ENCODE measurements at places on chromosomes 13 and 19.
A peak's percentile ranks its signal among the peaks of the same experiment; 100 is the strongest.

DNA sequence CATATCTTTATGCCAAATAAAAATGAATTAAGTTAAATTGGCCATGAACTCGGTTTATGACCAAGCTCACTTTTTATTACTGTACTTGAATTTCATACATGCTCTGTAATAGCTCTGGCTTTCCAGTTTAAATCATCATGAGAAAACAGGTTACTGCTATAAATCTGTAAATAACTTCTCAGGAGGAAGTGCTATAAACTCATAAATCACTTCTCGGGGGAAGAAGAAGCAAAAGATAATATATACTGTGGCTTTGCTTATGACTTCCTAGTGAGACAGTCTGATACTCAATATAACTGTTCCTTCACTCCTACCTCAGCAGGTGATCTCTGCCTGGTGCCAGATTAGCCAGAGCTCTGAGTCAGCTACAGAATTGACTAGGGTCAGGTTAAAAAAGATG lies 12.5 kb downstream of the SUPT20H start:
- no peak for DNase-seq

GRCh38 chr13:32454886-32455593 lies 27.1 kb upstream of the N4BP2L1 start:
- DNase-seq = no peak

- DNase-seq = no peak
These were observed 25.2 kb downstream of the BRD4 start for GRCh38 chr19:15307169-15307568.

DNA sequence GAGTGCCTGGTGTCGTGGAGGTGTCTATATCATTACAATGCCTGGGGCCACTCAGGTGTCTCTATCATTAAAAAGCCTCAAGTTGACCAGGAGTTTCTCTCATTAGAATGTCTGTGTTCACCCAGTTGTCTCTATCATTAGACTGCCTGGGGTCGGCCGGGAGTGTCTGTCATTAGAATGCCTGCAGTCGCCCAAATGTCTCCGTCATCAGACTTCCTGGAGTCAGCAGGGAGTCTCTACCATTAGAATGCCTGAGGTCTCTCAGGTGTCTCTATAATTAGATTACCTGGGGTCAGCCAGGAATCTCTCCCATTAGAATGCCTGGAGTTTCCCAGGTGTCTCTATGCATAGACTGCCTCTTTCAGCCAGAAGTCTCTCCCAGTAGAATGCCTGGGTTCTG lies 1477.6 kb downstream of the UQCRFS1 start:
- DNase-seq = no peak

- DNase-seq = no peak
These were observed 711.6 kb upstream of the SLITRK6 start for GRCh38 chr13:86510792-86511191.

DNA sequence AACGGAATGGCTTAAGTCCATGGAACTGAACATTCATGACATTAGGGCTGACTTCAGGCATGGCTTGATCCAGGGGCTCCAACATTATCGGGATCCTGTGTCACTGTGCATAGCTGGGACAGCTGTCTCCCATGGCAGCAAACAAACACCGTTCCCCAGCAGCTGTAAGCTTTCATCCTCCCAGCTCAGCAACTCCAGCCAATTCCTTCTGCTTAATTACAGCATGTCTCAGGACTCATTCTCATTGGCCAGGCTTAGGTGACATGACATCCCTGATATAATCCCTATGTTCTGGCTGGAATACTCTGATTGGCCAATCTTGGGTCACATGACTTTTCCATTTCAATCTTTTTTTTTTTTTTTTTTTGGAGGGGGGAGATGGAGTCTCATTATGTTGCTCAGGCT lies 10.9 kb upstream of the TLE5 start:
- peak; percentile 52 for DNase-seq

DNA sequence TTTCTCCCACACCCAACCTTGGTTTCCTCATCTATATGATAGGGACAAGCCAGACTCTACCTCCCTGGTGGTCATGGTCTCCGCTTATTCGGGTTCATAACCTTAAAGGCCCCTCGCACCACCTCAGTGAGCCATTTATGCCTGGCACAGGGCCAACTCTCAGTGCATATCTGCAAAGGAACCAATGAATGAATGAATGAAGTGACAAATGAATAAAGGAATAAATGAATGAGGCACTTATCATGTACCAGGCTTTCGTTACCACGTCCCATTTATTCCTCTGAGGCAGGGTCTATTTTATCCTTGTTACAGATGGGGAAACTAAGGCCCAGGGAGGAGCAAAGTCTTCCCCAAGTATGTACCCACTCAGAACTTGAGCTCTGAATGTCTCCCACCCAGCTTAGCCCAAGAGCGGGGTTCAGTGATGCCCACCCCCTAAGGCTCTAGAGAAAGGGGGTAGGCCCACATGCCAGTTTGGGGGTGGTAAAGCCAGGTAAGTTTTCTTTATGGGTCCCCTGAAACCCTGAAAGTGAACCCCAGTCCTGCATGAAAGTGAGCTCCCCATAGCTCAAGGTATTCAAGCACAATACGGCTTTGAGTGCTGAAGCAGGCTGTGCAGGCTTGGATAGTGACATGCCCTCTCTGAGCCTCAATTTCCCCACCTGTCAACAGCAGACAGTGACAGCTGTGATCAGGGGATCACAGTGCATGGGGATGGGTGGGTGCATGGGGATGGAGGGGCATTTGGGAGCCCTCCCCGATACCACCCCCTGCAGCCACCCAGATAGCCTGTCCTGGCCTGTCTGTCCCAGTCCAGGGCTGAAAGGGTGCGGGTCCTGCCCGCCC lies 490 bp upstream of the SLC5A5 start:
- no peak for DNase-seq

DNA sequence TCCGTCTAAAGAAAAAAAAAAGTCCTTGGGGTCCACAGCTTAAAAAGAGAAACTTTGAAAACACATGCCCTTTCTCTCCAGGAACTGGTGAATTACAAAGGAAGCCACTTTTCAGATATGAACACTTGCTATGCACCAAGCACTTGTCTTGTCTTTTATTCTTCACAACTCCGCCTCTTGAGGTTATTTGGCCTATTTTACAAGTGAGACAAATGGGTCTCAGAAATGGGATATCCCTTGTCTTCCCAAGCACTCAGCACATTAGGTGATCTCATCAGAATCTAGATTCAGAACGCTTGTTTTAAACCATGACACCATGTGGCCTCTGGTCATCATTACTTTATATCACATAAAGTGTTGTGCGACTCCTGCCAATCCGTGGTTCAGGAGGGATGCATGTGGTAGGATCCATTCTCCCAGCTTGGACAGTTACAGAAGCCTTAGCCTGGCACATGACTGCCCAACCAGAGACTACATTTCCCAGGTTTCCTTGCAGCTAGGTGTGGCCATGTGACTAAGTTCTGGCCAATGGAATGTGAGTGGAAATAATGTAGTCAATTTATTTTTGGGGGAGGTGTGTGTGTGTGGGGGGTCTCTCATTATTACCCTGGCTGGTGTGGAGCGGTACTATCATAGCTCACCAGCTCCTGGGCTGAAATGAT lies 13.9 kb downstream of the TSKS start:
- peak; percentile 19 for DNase-seq

- DNase-seq = no peak
These were observed 12.4 kb downstream of the ZNF780A start for GRCh38 chr19:40078377-40078776.

GRCh38 chr13:77810430-77810829 lies 108.2 kb downstream of the EDNRB start:
- no peak for DNase-seq

- no peak for DNase-seq
These were observed 6.8 kb upstream of the ZNF283 start for GRCh38 chr19:43820098-43820883.

- DNase-seq = no peak
These were observed 5.6 kb upstream of the ZNF607 start for GRCh38 chr19:37725181-37725580.

- DNase-seq = no peak
These were observed 8.9 kb downstream of the PIAS4 start for GRCh38 chr19:4016486-4016885.

DNA sequence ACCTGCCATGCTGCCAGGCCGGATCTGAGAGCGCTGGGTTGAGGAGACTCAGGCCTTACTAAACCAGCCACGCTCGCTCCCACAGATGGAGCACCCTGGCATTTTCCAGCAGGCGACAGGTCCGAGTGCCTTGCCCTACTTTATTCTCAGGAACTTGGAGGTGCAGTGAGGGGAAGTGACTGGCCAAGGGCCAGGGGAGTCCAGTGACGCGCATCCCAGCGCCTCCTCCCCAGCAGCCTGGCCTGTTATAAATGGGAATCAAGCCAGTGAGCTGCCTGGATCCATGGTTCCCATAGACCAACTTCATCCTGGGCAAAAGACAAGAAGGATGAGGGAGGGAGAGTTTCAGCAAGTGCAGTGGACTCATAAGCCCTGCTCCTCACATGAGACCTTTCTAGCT lies 35.5 kb downstream of the TMED1 start:
- no peak for DNase-seq

GRCh38 chr19:44346556-44346955 lies 9.9 kb downstream of the ZNF112 start:
- DNase-seq = no peak

GRCh38 chr13:60753641-60754040 lies 356.6 kb downstream of the TDRD3 start:
- DNase-seq = no peak

DNA sequence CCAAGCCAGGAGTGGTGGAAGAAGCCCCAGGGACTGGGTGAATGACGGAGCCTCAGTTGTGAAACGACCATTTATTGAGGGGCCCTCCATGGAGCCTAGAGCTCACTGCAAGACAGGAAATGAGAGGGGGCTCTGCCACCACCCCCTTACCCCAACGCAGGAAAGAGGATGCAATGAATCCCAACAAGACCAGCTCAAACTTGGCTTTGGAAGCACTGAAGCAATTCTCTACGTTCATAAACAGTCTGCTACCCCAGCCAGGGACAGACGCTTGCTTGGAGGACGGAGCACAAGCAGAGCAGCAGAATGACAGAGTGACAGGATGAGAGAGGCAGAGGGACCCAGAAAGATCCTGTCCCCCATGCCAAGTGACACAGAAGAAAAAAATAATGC lies 1.0 kb downstream of the PRKACA start:
- DNase-seq = no peak

DNA sequence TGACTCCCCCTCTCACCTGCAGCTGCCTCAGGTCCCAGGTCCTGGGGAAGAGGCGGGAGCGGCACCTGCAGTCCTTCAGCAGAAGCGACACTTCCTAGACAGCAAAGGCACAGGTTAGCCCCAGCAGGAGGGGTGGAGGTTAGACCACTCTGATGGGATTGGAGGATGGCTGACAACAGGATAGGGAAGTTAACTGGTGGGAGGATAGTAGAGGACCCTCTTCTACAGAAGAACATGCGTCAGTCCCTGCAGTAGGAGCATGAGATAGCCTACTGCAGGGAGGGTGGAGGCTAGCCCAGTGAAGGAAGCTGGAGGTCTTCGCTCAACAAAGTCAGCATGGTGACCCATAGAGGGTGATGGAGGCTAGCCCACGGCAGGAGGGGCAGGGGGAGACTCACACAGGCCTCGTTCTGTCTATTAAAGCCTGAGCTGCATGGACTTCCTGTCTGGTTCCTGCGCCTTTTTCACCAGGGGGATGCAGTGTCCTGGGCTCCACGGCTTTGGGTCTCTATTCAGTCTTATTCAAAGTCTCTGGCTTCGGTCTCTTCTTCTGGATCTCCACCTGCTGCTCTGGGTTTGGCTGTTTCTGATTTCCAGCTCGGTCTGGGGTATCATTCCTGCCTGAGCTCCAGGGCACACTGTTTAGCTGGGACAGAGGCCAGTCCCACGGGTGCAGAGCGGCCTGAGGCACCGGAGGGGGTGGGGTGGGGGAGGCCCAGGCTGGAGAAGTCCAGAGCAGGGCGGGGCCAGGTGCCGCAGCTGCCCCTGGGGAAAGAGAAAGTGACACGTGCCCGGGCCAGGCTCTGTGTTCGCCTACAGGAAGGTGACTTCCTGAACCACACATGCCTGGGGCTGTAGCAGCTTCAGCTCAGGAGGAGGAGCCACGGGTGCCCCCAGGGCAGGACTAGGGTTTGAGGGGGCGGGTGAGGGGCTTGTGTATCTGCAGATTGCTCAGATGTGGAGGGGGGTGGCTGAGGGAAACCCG lies 7.3 kb downstream of the IFNL3 start:
- DNase-seq = peak; percentile 82

DNA sequence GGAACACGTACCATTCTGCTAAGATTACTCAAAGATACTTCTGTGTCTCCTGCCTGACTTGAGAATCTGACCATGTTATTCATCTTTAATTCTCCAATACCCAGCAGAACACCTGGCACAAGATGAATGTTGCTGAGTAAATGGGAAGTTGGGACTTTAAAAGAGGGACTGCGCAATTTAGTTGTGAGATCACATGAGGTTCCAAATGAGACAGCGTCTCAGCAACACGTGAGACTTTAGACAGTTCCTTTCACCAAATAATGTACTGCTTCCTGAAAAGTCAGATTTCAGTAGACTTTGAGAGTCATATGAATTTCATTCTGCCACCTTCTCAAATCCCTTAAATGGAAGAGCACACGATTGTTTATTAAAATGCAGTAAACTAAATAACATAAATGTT lies 36.7 kb downstream of the DOCK9 start:
- no peak for DNase-seq

DNA sequence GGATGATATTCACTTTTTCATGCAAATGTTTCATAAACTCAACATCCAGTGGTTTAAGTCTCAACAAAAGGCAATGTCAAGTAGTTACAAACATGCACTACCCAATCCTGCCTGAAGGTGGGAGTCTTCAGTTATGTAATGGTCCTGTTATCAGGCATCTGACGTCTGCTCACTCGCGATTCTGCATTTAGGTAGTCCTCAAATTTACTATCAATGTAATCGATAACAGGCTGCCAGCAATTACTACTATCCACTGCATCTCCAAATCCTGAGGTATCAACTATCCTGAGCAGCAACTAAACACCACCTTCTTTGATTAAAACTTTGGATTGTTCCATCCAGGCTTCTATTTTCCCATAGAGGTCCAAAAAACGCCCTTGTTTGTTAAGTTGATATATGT lies 51.2 kb downstream of the NLRP12 start:
- DNase-seq = peak; percentile 67

Measured in ELF-1 (cell line).